ENCODE measurements at places on chromosomes 11 and 22. TPM values are rescaled to one million over a fixed set of nuclear protein-coding genes. Genes with fewer than 3 reads are reported as not detected.

Gene SCN2B
- 0.49 TPM for total RNA-seq

Gene SCGB1A1
- total RNA-seq = not detected

Gene OR52N4
- not detected for total RNA-seq

Gene SEPTIN3
- 1.5 TPM for total RNA-seq

Gene PRSS23
- total RNA-seq = 40.3 TPM

Gene XKR3
- total RNA-seq = not detected

Gene TNKS1BP1
- total RNA-seq = 159 TPM

Gene FERMT3
- 24.3 TPM for total RNA-seq

Gene TMEM45B
- 10.1 TPM for total RNA-seq

Gene CLMP
- 99.4 TPM for total RNA-seq

Gene CLTCL1
- 5.4 TPM for total RNA-seq

Gene TBX1
- total RNA-seq = 7.1 TPM

Gene LIPT2
- total RNA-seq = 3.9 TPM

Gene LDLRAD3
- 34.4 TPM for total RNA-seq

Gene PLA2G3
- total RNA-seq = 6.1 TPM

Gene SLC16A8
- 0.98 TPM for total RNA-seq

Gene CCDC188
- total RNA-seq = not detected
